Right cardiac atrium (tissue), 5 donors: ENCODE measurements at places on chromosomes 16 and 17. TPM values are rescaled to one million over a fixed set of nuclear protein-coding genes. Genes with fewer than 3 reads are reported as not detected.

DNA sequence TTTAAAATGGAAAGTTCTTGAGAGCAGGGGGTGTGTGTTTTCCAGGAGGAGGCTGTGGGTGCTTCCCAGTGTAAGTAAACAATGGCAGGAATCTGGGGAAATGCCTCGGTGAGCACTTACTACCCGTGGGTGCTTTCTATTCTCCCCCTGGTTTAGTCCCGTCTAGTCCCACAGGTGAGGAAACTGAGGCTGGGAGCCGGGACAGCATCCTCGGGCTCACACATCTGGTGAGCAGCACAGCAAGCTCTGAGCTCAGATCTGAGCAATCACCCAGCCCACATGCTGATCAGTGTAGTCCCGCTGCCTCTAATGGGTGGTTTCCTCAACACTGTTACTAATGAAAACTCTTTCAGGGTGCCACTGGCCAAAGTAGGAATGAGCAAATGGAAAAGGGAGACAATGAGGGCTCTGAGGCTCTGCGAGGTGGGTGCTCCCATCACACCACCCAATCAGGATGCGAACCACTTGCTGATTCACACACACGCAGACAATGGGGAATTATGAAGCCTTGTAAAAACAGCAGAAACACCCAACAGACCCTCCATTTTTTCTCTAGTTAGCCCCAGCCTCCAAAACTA lies 202.6 kb downstream of the PARN start:
- no peak for DNase-seq

- DNase-seq, result no peak
Observed at GRCh38 chr16:60142619-60143347, 1408.7 kb upstream of the GOT2 start.

GRCh38 chr16:85548375-85548774 lies 64.7 kb upstream of the GSE1 start:
- DNase-seq, result no peak

- no peak for DNase-seq
Observed at GRCh38 chr17:55062921-55063320, 94.4 kb downstream of the STXBP4 start.

- DNase-seq, result no peak
Observed at GRCh38 chr16:78113258-78113657, 13.8 kb downstream of the WWOX start.

Gene SLC6A2
- not detected for total RNA-seq
